Heart right ventricle (tissue), 16 donors: ENCODE measurements at places on chromosomes 6 and 20. TPM values are rescaled to one million over a fixed set of nuclear protein-coding genes. Genes with fewer than 3 reads are reported as not detected.

DNA sequence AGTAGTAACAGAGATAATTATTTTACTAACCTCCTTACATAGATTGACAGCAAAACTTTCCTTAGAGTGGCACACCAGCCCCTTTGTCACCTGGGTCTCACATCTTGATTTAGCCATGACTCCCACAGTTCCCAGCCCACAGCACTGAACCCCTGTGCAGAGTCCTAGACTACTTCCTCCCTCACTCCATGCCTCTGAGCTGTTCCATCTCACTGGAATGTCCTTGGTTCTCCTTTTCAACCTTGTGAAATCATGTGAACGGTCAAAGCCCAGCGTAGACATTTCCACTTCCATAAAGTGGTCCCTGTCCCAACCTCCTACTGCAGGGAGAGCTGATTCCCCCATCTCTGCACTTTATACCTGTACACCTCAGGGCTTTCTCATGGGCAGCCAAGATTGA lies 19.7 kb downstream of the CGA start:
- DNase-seq: no peak

DNA sequence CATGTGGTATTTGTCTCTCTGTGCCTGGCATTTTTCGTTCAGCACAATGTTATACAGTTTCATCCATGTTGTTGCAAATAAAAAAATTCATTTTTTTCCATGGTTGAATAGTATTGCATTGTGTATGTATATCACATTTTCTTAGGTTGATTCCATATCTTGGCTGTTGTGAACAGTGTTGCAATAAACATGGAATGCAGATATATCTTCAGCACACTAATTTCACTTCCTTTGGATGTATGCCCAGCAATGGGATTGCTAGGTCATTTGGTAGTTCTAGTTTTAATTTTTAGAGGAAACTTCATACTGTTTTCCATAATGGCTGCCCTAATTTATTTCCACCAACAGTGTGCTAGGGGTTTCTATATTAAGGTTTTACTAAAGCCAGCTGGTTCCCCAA lies 52.6 kb downstream of the GFRAL start:
- DNase-seq: no peak

- no peak for DNase-seq
These were observed 5.6 kb downstream of the FOXC1 start for GRCh38 chr6:1615151-1615852.

DNA sequence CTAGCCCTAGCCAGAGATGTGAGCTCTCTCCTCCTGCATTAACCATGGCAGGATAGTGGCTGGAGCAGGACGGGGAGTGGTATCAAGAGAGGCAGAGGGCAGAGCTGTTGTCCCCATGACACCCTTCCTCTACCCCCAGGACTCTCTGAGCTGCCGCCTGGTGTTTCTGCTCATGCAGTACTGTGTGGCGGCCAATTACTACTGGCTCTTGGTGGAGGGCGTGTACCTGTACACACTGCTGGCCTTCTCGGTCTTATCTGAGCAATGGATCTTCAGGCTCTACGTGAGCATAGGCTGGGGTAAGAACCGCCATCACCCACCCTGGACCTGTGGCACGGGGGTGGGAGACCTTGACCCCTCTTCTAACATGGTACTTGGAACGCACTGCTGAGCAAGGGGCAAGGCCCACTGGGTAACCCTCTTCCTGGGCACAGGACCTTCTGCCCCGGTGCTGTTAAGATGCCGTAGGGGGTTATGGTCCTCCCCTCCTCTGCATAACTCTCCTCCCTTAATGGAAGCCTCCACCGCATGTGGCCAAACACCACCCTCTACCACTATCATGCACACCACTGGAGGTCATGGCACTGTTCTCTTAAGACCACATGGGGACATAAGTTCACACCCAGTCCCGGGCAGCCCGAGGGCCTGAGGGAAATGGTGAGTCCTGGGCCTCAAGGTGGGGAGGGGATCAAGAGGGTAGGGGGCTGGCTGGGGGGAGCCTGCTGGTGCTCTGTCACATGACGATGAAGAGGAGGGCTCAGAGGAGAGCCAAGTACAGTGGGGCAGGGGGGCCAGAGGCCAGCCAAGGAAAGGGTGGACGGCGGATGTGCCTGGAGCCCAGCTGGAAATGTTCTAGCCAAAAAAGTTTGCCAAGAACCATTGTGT lies 25.1 kb downstream of the GLP1R start:
- no peak for DNase-seq

Gene TRIM40
- polyA plus RNA-seq: not detected
